Astrocyte of the cerebellum (primary cell): ENCODE measurements at places on chromosomes 12 and 14.

GRCh38 chr12:1502379-1502720 lies 92.0 kb downstream of the FBXL14 start:
- no peak for DNase-seq

DNA sequence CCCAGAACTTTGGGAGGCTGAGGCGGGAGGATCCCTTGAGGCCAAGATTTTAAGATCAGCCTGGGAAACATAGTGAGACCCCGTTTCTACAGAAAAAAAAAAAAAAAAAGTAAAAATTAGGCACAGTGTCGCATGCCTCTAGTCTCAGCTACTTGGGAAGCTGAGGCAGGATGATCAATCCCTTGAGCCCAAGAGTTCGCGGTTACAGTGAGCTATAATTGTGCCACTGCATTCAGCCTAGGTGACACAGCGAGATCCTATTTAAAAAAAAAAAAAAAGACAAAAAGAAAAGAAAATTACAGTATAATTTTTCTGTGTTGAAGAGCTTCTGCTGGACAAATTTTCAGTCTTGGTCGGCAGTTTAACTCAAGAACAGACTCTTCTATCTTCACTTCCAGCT lies 133.9 kb upstream of the FGD4 start:
- no peak for DNase-seq

DNA sequence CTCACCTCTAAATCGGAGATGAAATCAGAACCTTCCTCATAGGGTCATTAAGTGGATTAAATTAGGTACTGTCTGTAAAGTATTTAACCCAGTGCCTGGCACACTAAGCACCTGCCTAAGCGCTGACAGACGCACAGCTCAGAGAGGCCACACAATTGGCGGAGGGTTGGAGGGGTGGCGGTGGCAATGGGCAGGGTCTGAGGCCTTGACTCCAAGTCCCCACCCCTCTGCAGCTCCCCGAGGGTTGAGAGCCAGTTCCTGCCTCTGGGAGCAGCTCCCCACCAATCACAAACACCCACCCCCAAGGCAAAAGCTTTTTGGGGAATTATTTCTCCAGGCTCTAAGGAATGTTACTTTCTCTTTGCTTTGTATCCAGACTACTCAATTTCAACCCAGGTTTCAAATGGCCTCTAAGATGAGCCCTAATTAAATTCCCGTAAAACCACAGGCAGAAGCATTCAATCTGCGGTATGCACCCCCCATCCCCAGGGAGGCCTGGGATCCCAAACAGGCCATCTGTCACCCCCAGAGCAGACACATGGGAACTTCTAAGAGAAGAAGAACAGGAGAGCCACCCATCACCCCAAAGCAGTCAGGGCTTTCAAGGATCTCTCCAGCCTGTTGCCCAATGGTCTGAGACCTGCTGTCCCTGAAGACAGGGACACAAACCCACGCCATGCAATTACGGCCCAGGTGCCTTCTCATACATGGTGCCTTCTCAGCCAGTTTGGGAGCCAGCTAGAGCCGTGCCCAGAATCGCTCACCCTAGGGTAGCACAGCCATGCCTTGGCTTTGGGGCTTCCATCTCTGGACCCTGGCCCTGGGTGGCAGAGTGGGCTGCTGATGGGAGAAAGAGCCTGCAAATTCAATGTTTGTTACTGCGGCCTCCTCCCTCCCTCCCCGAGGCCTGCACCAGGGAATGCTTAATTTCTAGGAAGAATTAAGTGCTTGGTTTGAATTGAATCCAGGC lies 66.1 kb downstream of the CHGA start:
- DNase-seq = no peak

DNA sequence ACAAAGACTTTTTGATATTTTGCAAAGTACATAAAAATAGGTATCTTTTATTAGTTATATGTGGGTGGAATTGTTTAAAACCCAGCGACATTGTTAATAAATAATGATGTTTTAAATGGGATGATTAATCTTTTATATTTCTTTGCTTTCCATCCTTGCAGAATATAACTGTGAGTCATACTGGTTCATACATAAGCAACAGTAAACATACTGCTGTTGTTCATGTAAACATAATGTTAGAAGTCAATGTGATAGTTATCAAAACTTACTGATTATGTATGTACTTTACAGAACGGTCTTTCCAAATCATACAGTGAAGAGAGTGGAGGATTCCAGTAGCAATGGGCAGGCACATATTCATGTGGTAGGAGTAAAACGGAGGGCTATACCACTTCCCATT lies 119.8 kb downstream of the ARID2 start:
- DNase-seq = no peak

GRCh38 chr12:122499991-122500684 lies 594 bp downstream of the ZCCHC8 start:
- peak; percentile 45 for DNase-seq

DNA sequence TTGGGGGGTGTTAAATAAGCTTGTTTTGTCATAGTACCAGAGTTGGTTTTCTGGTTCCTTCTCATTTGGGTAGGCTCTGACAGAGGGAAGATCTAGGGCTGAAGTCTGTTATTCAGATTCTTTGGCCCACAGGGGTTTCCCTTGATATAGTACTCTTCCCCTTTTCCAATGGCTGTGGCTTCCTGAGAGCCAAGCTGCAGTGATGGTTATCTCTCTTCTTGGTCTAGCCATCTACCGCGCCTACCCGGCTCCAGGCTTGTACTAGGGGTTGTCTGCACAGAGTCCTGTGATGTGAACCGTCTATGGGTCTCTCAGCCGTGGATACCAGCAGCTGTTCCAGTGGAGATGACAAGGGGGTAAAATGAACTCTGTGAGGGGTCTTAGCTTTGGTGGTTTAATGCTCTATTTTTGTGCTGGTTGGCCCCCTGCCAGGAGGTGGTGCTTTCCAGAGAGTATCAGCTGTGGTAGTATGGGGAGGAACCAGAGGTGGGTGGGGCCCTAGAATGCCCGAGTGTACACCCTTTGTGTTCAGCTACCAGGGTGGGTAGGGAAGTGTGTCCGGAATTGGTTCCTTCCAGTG lies 209.7 kb downstream of the GPHN start:
- no peak for DNase-seq

DNA sequence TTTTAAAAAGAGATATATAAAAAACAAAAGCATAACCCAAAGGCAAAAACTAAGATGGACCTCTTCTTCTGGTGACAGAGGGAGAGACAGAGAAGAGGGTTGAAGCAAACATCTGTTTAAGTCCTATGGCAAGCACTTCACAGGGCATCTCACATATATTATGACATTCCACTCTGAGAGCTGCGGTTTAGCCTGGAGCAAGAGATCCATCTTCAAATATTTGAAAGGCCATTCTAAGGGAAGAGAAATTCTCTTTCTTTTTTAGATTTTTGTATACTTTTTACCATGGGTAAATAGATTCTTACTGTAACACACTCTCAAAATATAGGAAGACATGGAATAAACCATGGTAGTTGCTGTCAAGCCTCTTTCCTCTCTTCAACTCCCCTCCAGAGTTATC lies 204.1 kb downstream of the GXYLT1 start:
- no peak for DNase-seq

- DNase-seq = no peak
Observed at GRCh38 chr12:99232324-99232723, 415.2 kb upstream of the GARIN6 start.

GRCh38 chr14:102089621-102090343 lies 2.9 kb upstream of the HSP90AA1 start:
- no peak for DNase-seq

DNA sequence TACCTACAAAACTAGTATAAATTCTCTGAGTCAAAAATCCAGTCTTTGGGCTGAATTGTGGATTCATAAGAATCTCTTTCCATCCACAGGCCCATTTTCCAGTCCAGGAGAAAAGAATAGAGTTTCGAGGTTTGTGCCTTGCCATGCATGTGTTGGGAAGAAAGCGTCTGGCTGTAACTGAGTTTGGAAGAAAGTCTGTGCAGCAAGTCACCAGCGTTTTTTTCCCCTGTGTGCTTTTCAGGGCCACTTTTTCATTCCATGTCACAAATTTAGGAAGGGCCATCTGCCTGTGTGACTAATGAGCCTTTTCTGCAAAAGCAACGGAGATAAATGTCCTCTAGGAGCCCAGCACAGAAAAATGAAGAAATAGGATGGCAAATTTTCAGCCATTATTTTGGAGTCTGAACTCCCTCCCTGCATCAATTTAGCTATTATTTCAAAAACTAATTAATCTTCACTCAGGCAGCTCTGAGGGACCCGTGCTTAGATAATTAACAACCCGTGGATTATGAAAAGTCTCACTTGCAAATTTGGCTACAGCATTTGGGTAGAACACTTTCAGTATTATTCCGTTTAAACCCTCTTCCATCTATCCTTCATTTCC lies 261.5 kb downstream of the SUDS3 start:
- no peak for DNase-seq

DNA sequence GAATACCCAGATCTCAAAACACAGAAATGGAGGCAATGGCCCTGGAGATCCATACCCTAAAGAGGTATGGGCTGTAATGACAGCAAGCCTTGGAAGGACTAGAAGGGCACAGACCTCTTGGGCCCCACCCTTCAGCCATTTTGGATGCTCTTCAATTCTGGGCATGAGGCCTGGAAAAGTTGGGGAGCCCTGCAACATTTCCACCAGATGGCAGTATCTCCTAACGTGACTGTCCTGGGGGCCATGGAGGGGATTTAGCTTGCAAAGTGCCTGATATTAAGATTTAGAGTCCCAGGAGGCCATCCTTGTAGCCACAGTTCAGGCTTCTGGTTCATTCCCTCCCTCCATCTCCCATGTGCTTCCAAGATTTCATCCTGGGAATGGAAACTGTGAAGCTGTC lies 30.2 kb downstream of the KCNA5 start:
- no peak for DNase-seq

DNA sequence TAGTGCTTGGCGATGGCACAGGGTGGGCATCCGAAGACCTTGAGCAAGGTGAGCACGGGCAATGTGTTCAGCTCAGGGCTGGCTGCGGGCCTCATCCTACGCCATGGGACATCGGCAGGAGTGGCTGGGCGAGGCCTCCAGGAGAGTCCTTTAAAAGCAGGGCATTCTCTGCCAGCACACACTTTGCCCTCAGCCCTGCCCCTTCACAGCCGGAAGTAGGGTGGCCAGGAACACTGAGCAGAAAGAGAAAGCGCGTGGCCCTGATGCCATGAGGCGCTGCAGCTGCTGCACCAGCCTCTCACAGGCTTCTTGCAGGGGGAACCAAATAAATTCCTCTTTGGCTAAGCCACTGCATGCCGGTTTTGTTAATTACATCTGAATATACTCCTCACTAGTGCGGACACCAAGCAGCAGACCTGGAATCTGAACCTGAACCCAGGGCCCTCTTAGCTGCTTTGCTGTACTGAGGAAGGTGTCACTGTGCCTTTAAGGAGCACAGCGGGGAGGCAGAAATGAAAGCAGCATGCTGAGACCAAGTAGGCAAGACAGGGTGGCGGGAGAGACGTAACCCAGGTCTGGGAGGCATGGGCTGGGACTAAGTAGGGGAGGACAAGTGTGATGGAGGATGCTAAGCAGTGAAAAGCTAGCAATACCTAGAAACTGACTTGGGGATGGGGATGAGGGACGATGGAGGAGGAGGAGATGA lies 155.2 kb downstream of the TTC7B start:
- no peak for DNase-seq

DNA sequence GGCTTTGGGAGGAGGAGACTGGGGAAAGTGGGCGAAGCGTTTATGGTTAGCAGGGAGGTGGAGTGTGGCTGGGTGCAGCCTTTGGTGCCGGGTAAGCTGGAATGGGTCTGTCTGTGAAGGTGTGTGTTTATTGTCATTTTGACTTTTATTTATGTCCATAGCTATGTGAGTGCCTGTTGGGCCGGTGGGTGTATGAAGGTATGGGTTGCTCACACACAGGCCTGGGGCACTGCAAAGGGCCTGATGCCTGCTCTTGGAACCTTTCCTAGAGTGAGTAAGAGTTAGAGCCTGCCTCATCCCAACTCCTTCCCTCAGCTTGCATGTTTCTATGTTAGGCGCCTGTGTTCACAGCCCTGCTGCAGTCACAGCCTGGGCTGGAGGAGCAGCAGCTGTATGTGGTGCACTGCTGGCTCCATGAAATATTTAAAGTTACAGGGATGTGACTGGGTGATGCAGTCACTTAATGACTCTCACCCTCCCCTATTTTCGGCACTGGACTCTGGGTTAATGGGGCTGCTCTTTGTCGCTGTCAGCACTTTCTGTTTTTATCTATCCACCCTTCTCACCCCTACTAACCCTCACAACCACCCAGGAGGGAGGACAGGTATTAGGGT lies 2.6 kb upstream of the PPP1R1A start:
- no peak for DNase-seq

DNA sequence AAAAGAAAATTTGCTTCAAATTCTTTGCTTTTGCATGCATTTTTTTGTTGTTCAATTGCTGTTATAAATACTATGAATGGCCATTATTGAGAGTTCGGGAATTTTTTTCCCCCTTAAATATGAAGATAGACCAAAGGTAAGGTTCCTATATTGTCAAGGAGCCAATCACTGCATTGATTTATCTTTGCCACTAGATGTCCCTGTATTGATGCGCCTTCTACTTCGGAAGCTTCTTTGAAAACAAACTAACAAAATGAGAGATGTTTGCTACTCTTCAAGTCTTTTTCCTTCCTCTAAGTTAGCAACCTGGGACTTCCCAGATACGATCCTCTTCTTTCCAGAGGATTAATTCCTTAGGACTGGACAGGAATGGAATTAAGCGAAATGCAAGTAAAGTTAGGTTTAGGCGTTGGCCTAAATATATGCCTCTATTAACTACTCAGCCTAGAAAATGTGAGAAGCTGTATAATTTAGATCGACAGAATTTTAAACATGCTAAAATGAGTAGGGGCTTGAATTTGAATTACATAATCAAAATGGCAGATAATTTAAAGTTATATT lies 318.1 kb downstream of the AEBP2 start:
- peak; percentile 56 for DNase-seq

GRCh38 chr12:41621291-41621690 lies 433.2 kb downstream of the PDZRN4 start:
- DNase-seq = no peak

- DNase-seq = no peak
Observed at GRCh38 chr12:121537814-121538698, 42.8 kb downstream of the KDM2B start.

DNA sequence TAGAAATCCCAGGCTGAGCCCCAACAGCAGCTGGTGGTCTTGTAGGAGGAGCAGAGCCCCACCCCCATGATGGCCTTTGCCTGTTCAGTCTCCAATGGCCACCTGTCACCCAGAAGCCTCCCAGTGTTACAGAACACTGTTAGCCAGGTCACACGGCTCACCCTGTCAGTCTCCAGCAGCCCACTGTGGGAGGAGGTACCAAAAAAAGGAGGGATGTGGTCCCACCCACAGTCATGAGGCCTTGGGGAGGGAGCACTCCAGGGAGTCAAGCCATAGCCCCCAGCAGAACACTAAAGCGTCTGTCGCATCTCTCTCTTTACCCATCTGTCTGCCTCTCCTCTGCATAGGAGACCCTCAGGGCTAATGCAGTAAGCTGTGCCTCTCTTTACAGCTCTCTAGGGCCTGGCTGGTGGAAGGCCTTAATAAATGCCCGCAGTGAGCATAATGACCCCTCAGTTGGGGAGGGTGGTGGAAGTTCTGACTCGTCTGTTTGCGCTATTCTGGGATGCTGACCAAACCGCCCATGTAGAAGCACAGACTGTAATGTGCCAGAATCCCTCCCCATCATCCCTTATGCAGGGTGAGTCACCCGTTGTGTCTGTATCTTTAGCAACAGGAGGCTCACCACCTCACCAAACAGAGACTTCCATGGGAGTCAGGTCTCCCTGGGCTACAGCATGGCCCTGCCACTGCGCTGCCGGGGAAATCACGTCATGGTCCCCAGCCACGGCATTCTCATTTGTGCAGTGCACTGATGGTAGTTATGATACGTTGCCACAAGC lies 14.6 kb downstream of the C14orf132 start:
- DNase-seq = peak; percentile 99
